ENCODE measurements at places on chromosomes 4 and X. TPM values are rescaled to one million over a fixed set of nuclear protein-coding genes. Genes with fewer than 3 reads are reported as not detected.

The OTUD6A gene
- total RNA-seq = not detected

The HELT gene
- total RNA-seq = not detected

The FMR1NB gene
- total RNA-seq = not detected

GRCh38 chr4:185879666-185880312 is 67.8 kb upstream of the SORBS2 start:
- H3K4me3 ChIP-seq = no peak overlapping the region
- DNase-seq = no peak
- H3K27me3 ChIP-seq = no peaks in the 10 kb centered on the region

GRCh38 chr4:184574861-184575260 is 74.4 kb downstream of the CASP3 start:
- H3K4me1 ChIP-seq = peaks cover 13% of the 10 kb centered on the region
- no peaks in the 10 kb centered on the region for H3K27me3 ChIP-seq
- H3K27ac ChIP-seq = peak overlapping the region; percentile 84
- H3K36me3 ChIP-seq = peaks cover 3% of the 10 kb centered on the region
- H3K4me3 ChIP-seq = peak overlapping the region; percentile 22

GRCh38 chrX:19046343-19047215 is 62.7 kb upstream of the PHKA2 start:
- no peaks in the 10 kb centered on the region for H3K27me3 ChIP-seq
- H3K36me3 ChIP-seq = no peaks in the 10 kb centered on the region
- H3K4me3 ChIP-seq = no peak overlapping the region
- no peak for DNase-seq
- no peak overlapping the region for H3K27ac ChIP-seq
- H3K4me1 ChIP-seq = no peaks in the 10 kb centered on the region

DNA sequence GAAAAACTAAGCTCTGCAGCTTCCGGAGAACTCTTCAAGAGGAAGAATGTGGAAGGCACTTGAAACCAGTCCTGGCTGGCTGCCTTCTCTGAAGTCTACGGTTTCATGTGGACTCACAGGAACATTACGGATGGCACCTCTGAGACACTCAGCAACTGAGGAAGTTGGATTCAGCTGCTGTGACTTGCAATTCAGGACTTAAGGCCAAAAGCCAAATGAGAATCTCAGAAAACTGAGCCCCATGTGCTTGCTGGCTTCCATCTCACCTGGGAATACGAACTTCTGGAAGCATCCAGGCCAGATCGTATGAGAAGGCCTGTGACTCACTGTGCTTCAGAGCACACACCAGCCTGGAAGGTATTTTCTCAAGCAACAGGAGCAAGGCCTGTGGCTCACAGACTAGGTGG is 107.8 kb upstream of the GPC4 start:
- no peak overlapping the region for H3K4me3 ChIP-seq
- DNase-seq = no peak
- H3K27ac ChIP-seq = no peak overlapping the region
- no peaks in the 10 kb centered on the region for H3K4me1 ChIP-seq
- H3K27me3 ChIP-seq = no peaks in the 10 kb centered on the region

- DNase-seq = no peak
- no peaks in the 10 kb centered on the region for H3K27me3 ChIP-seq
- H3K4me3 ChIP-seq = no peak overlapping the region
- no peaks in the 10 kb centered on the region for H3K4me1 ChIP-seq
- no peak overlapping the region for H3K27ac ChIP-seq
Observed at GRCh38 chrX:133555782-133556458, 140.6 kb upstream of the GPC4 start.

All from activated naive CD4-positive, alpha-beta T cell treated with anti-CD3 and anti-CD28 coated beads for 36 hours (primary cell).